ENCODE measurements at places on chromosomes 5 and 9. TPM values are rescaled to one million over a fixed set of nuclear protein-coding genes. Genes with fewer than 3 reads are reported as not detected.

The SKIC3 gene
- 84.9 TPM for total RNA-seq

The SPATA31C2 gene
- not detected for total RNA-seq

The PDE8B gene
- 0.09 TPM for total RNA-seq

The SPINK1 gene
- not detected for total RNA-seq

The SPRY4 gene
- total RNA-seq: 157 TPM

The NR5A1 gene
- total RNA-seq: 0.37 TPM

DNA sequence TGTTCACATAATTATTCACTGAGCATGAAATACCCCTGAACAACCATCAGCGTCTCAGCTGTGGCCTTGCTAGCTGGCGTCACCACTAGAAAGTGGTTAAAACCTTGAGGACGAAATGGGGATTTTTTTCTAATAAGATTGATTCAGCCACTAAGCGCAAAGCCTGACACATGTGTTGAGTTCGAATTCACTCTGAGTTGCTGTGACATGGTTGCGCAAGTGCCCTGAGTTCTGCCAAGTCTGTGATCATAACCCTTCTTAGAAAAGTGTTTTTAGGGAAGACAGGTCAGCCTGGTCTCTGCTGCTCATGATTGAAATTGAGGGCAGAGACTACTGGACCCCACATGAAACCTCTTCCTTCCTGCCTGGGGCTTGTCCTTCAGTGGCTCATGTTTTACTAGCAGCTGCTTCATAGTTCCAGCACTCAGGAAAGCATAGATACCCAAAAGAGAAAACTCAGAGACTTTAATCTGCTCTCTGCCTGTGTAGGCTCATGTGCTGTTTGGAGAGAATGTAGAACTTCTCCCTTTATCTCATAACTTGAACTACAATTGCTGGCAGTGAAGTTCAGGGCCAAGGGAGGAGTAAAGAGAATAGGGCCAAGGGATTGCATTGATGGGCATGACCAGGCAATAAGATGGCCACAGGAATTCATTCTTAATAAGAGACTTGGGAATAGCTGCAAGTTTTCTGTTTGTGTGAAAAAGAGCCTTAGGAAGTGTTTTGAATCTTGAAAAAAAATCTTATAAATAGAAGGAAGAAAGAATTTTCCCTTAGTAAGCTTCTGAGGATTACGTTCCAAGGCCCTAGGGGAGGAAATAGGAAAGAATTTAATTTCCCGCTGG, 66.8 kb upstream of the CXCL14 start:
- DNase-seq: no peak
- no peaks in the 10 kb centered on the region for H3K36me3 ChIP-seq
- no peak overlapping the region for H3K27ac ChIP-seq
- H3K27me3 ChIP-seq: no peaks in the 10 kb centered on the region

DNA sequence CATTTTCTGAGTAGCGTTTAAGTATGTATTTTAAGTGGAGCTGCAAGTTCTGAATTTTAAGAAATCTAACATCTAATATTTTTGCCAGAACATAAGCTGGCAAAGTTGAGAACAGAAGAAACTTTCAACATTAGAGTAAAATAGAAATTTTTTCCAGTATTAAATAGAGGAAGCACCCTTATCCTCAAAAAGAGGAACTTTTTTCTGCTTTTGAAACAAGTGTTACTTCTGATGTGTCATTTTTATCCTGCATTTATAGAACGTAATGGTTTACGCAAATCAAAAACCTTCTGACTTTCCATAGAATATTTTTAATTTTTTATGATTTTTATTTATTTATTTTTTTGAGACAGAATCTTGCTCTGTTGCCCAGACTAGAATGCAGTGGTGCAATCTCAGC, 21.8 kb downstream of the ZBED3 start:
- H3K27ac ChIP-seq: no peak overlapping the region
- H3K36me3 ChIP-seq: peaks cover 54% of the 10 kb centered on the region
- H3K4me1 ChIP-seq: no peaks in the 10 kb centered on the region
- no peaks in the 10 kb centered on the region for H3K27me3 ChIP-seq
- no peak overlapping the region for H3K4me3 ChIP-seq
- DNase-seq: no peak

DNA sequence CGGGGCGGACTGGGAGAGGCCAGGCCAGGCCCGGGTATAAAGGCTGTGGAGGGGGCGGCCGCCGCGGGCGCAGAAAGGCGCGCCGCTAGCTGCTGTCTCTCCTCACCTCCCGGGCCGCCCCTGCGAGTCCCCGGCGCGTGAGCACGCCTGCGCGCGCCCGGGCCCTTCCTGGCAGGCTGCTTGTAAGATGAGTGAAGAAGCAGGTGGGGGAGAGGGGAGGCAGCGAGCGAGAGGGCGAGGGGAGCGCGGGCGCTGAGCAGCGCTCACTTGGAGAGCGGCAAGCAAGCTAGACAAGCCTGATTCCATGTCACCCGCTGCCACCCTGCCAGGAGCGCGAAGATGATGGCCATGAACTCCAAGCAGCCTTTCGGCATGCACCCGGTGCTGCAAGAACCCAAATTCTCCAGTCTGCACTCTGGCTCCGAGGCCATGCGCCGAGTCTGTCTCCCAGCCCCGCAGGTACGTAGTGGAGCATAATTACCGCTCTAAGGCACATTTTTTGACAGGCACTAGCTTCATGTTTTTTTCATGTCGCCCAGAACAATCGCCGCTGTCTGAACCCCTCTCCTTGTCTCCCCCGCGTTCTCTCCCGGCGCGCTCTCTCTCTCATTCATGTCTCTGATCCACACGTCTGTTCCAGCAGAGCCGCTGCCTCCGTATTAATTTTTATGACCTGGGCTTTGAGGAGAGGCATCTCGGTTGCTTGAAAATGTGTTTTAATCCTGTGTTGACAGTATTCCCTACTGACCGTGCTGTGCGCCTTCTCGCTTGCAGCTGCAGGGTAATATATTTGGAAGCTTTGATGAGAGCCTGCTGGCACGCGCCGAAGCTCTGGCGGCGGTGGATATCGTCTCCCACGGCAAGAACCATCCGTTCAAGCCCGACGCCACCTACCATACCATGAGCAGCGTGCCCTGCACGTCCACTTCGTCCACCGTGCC, at the start of gene POU4F3:
Gene POU4F3 (plus strand): TSS at position 66 of the 941 bp plus-strand sequence. CDS start 274 bp downstream, at position 340.
- DNase-seq: peak; percentile 86
- H3K36me3 ChIP-seq: no peaks in the 10 kb centered on the region
- H3K4me3 ChIP-seq: peak within 1 kb of the TSS; percentile 73
- no peak within 1 kb of the TSS for H3K27ac ChIP-seq

- no peak for DNase-seq
- H3K27me3 ChIP-seq: no peaks in the 10 kb centered on the region
- H3K4me1 ChIP-seq: no peaks in the 10 kb centered on the region
- H3K4me3 ChIP-seq: no peak overlapping the region
- no peaks in the 10 kb centered on the region for H3K36me3 ChIP-seq
Measured at GRCh38 chr5:116315531-116315930, 230.7 kb downstream of the COMMD10 start.

DNA sequence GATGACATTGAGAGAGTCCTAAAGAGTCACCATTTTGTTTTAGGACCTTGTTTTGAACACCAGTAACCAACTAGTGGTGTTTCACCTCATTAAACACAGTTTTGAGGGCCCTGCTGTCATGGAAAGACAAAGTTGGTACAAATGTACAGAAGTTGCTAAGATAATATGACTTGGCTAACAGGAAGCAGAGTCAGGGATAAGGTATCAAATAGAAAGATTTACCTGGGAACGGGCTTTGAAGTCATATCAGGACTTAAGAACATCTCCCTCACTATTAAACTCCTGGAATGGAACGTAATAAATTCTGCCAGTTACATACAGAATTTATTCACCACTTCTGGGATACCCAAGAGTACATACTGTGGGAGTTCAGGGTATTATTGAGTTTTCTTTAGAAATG, 115.6 kb downstream of the SNCAIP start:
- no peak overlapping the region for H3K4me3 ChIP-seq
- no peaks in the 10 kb centered on the region for H3K36me3 ChIP-seq
- no peaks in the 10 kb centered on the region for H3K27me3 ChIP-seq
- no peak for DNase-seq

DNA sequence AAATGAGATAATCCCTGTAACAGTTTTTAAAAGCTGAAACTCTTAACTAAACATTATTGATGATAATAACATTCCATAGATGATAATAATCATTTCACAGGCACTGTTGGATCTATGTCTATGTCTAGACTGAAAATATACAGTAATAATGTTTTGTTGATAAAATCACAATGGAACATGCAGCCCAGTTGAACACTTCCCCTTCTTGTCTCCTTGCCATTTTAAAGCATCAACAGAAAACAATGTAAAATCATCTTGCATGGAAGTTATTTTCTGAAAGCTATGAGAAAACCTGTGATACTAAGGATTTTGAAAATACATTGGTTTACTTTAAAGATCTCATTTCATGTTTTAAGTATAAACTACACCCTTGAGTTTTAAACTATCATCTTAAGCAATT, 1.9 kb downstream of the GAPT start:
- no peak for DNase-seq
- H3K27me3 ChIP-seq: no peaks in the 10 kb centered on the region
- no peak overlapping the region for H3K27ac ChIP-seq
- H3K36me3 ChIP-seq: no peaks in the 10 kb centered on the region

DNA sequence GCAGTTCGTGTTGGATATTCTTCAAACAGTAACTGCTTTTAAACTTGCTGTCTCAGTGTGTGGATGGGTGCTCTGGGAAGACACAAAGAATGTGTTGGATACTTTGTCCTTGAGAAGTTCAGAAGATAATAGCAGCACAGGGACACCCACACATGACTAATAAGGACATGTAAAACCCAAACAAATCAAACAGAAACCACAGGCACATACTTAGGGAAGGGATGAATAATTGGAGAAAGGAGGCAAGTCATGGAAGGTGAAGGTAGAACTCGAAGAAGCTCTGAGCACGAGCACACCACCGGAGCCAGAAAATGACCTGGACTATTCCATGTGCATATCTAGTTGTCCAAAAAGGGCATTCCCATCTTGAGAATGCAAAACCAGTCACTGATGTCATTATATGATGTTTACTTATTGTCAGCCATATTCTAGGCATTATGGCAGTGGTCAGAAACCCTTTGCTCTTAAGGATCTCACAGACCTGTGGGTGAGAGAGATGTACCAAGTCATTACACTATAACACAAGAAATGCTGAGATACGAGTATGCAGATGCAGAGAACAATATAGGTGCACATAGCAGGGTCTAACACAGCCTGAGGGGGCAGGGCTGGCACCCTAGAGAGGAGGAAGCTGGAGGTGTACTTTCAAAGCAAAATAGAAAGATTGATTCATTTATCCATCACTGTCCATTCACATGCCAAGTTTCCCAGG, 152.9 kb downstream of the PIK3R1 start:
- DNase-seq: no peak
- no peaks in the 10 kb centered on the region for H3K27me3 ChIP-seq
- no peaks in the 10 kb centered on the region for H3K36me3 ChIP-seq
- no peak overlapping the region for H3K27ac ChIP-seq
- H3K4me3 ChIP-seq: no peak overlapping the region
- H3K4me1 ChIP-seq: no peaks in the 10 kb centered on the region

- H3K36me3 ChIP-seq: no peaks in the 10 kb centered on the region
- no peak for DNase-seq
- H3K27me3 ChIP-seq: no peaks in the 10 kb centered on the region
- H3K4me1 ChIP-seq: peaks cover 3% of the 10 kb centered on the region
- no peak overlapping the region for H3K27ac ChIP-seq
Measured at GRCh38 chr5:108259306-108259705, 122.6 kb downstream of the FBXL17 start.

DNA sequence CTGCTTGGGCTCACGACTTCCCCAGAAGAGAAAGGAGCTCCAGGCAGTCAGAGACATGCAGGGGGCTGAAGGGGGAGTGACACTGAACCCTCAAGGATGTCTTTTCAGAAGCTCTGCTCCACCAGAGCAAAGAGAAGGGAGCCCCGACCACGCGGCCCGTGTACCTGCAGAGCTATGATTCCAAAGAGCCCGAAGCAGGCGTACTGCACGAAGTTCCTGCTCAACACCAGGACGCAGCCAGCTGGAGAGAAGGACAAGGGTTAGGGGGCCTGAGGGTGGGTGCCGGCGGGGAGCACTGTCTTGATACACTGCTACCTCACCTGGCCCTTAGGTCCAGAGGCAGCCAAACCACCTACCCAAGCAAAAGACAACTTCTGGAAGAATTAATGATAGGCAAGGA, 9.4 kb downstream of the SURF4 start:
- H3K27me3 ChIP-seq: no peaks in the 10 kb centered on the region
- peaks cover 89% of the 10 kb centered on the region for H3K36me3 ChIP-seq
- no peak for DNase-seq
- peaks cover 8% of the 10 kb centered on the region for H3K4me1 ChIP-seq
- H3K4me3 ChIP-seq: no peak overlapping the region

- no peak for DNase-seq
- H3K27me3 ChIP-seq: no peaks in the 10 kb centered on the region
- no peak overlapping the region for H3K27ac ChIP-seq
- H3K36me3 ChIP-seq: no peaks in the 10 kb centered on the region
- H3K4me3 ChIP-seq: no peak overlapping the region
Measured at GRCh38 chr5:68652534-68652965, 437.0 kb downstream of the PIK3R1 start.

DNA sequence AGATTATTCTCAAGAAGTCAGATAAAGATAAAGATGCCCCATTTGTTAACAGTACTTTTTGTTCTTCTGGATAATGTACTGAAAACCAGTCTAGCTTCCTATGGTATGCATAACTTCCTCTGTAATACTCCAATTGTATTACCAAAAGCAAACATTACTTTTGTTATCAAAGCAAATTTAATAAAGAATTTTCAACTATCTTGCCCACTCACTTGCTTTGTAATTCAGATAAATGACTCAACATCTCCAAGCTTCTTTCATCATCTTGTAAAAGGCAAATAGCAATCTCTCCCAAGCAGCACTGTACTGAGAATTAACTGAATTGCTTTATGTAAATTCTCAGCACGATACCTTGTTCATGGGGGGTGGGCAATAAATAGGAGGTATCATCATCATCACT, 98.3 kb downstream of the NFIB start:
- peaks cover 13% of the 10 kb centered on the region for H3K27me3 ChIP-seq
- DNase-seq: no peak
- no peak overlapping the region for H3K4me3 ChIP-seq
- H3K4me1 ChIP-seq: no peaks in the 10 kb centered on the region

DNA sequence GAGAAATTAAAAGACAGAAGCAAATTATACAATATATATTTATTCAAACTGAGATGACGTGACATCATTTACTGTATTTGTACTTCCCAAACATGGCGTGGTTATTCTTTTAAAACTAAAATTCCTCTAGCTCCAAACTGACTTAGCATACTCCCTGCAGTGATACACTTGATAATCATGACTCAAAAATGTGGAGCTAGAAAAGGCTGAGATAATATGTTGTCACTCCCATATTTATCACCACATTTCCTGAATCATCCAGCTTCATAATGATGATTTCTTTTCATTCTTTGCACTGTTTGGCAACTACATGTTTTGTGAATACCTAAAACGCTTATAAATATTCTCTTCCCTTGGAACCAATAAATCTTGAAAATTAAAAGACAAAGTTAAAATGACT, 341.0 kb downstream of the EBF1 start:
- H3K27ac ChIP-seq: no peak overlapping the region
- H3K4me1 ChIP-seq: no peaks in the 10 kb centered on the region
- no peak overlapping the region for H3K4me3 ChIP-seq
- no peaks in the 10 kb centered on the region for H3K27me3 ChIP-seq

Measured in endodermal cell (in vitro differentiated cells).